ENCODE measurements at places on chromosomes 5 and 9.

DNA sequence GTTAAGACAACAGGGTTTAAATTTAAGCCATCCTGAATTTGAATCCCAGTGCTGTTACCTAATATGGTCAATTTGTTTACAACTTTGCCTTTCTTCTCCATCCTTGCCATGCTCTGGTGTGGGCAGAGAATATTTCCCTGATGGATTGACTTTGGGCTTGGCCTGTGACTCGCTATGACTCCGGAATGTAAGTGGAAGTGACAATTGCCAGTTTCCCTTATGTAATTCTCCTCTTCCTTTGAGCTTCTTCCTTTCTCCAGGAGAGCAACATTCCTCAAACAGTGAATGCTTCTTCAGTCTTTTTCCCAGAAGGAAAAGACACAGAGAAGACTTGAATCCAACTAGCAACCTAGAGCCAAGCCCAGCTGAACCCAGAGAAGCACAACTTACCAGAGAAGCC, 159.1 kb downstream of the LURAP1L start:
- no peak for DNase-seq

DNA sequence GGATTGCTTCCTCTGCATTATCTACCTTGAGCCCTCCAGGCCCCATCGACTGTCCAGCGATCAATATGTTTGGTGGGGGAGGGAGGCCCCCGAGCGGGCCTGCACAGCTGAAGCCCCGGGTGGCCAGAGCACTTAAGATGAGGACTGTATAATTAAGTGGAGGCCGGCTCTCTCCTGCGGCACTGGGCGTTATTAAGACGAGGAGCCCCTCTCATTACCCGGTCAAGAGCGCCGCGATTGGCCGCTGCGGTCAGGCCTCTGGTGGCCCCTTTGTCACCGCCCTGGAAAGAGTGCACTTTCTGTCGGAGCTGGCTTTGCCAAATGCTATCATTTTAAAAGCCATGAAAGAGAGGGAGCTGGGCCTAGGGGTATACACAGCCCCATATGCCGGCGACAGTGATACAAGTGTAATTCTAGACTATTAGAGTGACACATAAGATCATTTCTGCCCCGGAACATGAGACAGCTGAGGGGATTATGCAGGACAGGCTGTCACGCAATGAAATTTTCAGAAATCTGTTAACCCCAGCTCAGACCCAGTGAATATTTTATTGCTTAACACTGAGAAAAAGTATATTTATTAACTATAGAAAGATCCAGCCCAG, 106.3 kb upstream of the IRX1 start:
- no peak for DNase-seq

- DNase-seq = no peak
Measured at GRCh38 chr5:113204525-113205161, 228.0 kb downstream of the DCP2 start.

GRCh38 chr9:97853844-97854695, 1.0 kb downstream of the FOXE1 start:
- DNase-seq = peak; percentile 13

- no peak for DNase-seq
Measured at GRCh38 chr5:36202521-36202961, 39.2 kb downstream of the NADK2 start.

DNA sequence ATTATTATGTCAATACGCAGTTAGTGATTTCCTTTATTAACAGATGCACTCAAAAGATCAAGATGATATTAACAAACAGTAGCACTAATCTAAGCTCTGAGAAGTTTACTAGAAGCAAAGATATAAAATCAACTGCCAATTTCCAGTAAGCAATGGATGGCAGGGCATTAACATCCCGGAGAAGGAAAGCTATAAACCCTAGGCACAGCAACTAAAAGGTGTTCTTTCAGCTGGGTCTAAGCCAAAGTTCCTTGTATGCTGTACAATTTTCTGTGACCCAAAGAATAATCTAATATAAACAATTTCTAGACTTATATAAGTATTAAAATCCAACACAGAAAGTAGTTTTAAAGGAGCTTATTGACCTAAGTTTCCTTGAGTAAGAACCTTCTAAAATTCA, 39.4 kb downstream of the PJA2 start:
- no peak for DNase-seq

- DNase-seq = no peak
Measured at GRCh38 chr5:178203670-178204181, 607 bp upstream of the HNRNPAB start.

- no peak for DNase-seq
Measured at GRCh38 chr5:4941957-4942830, 197.9 kb upstream of the ADAMTS16 start.

DNA sequence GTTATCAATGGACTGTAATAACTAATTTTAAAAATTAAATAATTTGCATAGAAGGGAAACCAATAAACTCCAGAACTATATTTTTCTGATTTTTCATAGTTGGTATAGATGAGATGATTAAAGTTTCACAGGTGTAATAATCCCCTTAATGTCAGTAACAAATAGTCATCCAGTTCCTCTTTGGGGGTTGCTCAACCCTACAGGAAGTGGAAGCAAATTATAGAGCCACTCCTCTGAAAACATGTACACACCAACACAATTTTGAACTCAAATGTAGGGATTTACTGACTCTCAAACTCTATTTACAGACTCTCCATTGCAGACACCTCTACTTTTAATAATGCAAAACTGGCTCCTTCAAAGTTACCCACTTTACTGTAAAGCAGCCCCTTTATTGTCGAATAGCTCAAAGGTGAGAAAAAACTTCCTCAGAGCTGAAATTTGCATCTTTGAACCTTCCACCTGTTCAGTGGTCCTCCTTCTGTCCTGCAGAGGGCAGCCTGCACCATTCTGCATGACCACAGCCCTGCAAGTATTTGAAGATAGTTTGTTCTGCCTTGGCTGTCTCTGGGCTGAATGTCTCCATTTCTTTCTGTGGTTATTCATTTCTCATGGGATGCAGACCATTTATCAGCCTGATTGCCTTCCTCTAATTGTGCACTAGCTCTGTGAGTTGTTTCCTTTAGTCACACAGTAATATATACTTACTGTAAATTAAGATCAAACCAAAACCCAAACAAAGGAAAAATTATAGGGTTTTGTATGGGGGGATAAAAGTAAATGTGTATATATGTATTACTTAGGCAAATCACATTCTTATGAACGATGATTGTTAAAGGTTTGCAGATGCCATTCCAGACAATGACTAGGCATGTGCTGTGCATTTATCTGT, 383.2 kb upstream of the SGCD start:
- DNase-seq = no peak

DNA sequence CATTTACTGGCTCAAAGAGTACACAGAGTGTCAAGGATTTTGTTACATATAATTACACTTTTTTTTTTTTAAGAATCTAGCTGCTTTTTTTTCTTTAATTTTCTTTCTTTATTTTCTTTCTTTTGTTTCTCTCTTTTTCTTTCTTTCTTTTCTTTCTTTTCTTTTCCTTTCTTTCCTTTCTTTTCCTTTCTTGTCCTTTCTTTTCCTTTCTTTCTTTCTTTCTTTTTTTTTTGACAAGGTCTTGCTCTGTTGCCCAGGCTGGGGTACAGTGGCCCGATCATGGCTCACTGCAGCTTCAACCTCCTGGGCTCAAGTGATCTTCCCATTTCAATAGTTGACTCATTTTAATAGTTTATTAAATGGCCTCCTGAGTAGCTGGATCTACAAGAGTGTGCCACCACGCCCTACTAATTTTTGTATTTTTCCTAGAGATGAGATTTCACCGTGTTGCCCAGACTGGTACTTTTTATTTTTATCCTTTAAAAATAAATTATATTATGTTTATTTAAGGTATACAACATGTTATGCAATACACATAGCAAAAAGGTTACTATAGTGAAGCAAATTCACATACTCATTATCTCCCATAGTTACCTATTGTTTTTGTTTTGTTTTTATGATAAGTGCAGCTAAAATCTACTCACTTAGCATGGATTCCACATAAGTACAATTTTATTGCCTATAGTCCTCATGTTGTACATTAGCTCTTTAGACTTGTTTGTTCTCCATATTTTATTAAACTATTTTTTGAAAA, 381.5 kb upstream of the KLF4 start:
- DNase-seq = no peak

- no peak for DNase-seq
Measured at GRCh38 chr5:36705055-36705454, 98.6 kb downstream of the SLC1A3 start.

DNA sequence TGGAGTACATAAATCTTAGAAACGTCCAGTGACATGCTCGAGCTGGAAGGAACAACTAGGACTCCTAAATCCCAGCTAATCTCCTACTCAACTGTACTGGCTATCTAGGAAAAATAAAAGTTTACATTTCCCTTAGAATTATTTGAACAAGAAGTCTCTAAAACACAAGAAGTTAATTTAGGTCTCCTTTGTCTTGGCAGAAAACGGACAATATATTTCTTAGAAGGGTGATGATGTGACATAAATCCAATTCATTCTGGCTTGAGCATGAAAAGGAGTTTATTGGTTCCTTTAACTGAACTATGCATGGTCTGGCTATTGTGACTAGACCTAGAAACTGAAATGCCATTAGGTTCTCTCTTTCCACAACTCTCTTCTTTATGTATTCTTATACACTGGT, 1242.2 kb upstream of the DMAC1 start:
- no peak for DNase-seq

DNA sequence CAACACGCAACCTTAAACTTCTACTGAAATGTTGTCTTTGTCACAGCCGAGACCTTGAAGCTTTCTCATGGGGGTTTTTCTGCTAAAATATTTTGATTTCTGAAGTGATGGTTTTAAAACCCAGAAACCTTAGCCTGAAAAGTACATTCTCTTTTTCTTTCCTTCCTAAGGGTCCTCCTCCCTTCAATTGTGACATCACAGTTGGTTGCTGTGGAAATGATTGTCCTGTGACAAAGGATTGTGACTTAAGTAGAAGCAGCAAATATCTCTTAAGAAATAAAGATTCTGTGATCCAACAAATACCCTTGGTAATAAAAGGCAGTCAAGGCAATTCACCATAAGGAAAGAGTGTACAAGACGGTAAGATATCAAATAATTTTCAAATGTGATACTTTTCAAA, 125.2 kb downstream of the SEMA6A start:
- no peak for DNase-seq

GRCh38 chr5:52007230-52007858, 624.1 kb downstream of the ISL1 start:
- DNase-seq = peak; percentile 4

- no peak for DNase-seq
Measured at GRCh38 chr5:95440825-95441224, 49.7 kb downstream of the FAM81B start.
